ENCODE measurements at places on chromosomes 2 and 18. TPM values are rescaled to one million over a fixed set of nuclear protein-coding genes. Genes with fewer than 3 reads are reported as not detected.

Gene ONECUT2
- under 0.01 TPM for total RNA-seq

GRCh38 chr2:83844490-83844889 is 614.6 kb downstream of the SUCLG1 start:
- no peak for DNase-seq

DNA sequence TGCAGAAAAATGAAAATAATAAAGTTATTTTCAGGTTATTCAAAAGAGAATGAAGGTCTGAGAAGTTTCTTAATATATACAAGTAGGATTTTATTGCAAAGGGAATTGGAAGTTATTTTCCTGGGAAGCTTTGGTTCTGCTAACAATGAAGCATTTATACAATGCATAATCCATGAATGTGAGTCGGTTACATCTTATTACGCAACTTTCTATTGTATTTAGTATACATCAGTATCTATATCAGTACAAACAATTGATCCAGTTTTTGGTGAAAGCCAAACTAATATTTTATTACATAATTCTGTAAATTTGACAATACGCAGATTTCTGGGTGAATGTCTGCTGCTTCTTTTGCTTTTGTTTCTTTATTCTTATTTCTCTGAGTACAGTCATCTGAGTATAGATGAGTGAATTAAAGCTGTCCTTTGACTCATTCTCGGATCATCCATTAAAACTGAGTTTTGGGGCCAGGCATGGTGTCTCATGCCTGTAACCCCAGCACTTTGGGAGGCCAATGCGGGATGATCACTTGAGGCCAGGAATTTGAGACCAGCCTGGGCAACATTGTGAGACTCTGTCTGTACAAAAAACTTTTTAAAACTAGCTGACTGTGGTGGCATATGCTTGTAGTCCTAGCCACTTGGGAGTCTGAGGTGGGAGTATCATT is 108.5 kb downstream of the SOCS6 start:
- no peak for DNase-seq

- DNase-seq, result no peak
Measured at GRCh38 chr2:6846967-6847681, 18.6 kb downstream of the CMPK2 start.

Gene TEKT4
- 0.10 TPM for total RNA-seq

DNA sequence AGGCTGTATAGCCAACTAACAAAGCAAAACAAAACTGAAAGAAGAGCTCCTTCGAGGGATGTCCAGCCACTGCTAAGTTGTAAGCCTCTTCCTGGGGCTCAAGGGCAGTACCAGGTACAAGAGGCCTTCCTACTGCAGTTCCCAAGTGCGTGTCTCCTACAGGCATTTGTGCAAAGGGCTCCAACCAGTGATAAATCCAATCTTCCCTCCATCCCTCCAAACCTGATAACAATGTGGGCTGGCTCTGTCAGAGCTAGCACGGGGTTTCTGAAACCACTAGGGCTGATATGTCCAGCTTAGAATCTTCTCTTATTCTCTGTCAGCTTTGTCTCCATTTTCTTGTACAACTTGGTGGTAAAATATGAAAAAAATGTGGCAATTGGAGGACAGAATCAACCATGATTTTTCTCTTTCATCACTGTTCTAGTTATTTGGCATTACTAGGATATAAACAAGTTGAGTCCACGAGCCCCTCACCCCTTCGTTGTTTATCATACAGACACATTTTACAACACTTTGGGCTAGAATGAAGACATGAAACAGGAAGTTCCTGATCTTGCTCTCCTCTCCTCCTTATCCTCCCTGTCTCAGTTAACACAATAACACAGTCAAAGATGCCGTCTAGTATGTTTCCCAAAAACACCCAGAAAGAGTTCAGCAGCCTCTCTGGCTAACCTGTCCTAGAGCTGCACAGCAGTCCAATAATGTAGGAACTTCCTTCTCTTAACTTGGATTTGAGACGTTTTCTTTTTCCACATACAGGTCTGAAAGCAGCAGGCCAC is 35.4 kb upstream of the WIPF1 start:
- no peak for DNase-seq

DNA sequence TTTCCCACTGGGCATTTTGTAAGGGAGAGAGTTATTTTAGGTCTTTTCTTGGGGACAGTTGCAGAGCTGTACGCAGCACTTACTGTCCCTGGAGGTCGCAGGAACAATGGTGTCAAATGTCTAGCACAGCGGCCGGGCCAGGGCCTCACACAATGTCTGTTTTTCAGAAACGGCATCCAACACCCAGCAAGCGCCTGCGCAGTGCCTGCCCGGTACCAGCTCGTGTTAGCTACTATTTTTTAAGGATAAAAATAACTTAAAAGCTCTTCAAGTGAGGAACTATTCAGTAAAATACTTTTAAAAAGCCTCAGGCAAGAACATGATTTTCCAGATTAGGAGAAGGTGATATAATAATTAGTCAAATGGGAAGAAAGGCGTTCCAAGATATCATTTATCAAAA is 90.0 kb downstream of the MBP start:
- DNase-seq, result no peak

DNA sequence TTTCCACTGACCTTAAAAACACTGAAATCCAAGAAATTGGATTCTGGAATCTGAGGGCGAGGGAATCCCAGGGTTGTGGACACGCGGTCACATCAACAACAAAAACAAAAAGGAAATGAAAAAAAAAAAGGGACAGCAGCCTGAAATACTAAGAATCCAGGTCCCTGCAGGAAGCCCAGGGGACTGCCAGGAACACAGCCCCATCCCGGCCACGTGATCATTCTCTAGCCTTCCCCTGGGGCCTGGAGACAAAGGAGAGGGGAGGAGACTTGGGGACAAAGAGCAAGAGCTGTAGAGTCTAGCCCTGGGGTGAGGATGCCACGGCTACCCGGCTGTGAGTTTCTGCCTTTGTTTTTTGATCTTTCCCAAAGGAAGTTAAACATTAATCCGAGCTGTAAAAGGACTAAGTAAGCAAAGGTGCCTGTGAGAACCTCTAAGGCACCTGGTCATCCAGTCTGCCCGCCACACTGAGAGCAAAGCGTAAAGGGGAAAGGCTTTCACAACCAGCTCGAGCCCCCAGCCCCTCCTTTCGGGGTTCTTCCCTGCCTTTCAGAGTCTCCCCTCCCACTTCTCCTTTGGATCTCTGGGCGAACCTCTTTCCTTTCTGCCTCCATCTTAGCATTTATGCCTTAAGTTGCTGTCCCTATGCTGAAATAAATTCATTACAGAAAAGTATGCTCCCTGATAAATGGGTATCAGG is 57.9 kb upstream of the MSH2 start:
- DNase-seq, result peak; percentile 98

- no peak for DNase-seq
Measured at GRCh38 chr2:173202570-173202969, 126.9 kb downstream of the MAP3K20 start.

Gene CABLES1
- 4.7 TPM for total RNA-seq

- DNase-seq, result no peak
Measured at GRCh38 chr2:229598227-229598626, 116.1 kb downstream of the DNER start.

GRCh38 chr2:216837740-216838139 is 22.1 kb downstream of the TNP1 start:
- no peak for DNase-seq

Gene ERICH2
- total RNA-seq, result not detected

- DNase-seq, result no peak
Measured at GRCh38 chr2:18402-19271, 27.7 kb downstream of the FAM110C start.

DNA sequence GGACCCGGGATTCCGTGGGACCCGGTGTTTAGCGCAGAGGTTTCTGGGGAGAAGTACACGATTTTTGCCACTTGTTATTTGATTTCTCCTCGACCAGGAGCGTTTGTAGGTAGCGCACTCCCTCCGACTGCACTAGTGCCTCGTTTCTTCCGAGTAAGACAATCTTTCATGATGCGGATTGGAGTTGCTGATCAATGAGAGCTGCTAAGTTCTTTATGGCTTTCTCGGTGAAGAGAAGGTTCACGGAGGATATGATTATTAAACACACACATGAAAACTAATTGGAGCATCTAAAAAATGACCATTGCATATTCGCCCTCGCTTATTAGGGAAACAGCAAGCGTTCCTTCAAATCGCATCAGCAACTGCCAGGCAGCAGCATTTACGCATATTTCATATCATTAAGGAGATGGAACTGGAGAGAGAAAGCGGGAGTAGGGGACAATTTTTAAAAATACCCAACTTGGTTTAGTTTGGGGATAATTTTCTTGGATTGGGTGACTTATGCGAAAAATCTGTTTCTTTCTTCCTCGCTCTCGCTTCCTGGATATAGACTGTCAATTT is 616 bp downstream of the EML6 start:
- no peak for DNase-seq

DNA sequence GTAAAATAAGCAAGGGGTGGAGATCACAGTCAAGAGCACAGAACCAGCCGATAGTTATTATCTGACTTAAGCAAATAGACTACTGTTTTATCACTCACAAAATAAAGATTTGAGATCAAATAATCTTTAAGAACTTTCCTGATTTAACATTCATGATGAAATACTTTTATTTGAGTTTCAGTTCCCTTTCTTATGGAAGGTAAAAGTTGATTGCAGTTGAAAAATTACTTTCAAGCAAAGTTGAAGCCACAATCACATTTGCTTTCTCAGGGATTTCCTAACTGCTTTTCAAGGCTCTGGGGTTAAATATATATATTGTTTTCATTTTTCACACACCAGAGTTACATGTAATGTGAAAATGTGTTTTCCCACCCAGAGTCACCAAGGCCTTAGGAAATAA is 599.5 kb downstream of the KCNJ3 start:
- DNase-seq, result no peak

DNA sequence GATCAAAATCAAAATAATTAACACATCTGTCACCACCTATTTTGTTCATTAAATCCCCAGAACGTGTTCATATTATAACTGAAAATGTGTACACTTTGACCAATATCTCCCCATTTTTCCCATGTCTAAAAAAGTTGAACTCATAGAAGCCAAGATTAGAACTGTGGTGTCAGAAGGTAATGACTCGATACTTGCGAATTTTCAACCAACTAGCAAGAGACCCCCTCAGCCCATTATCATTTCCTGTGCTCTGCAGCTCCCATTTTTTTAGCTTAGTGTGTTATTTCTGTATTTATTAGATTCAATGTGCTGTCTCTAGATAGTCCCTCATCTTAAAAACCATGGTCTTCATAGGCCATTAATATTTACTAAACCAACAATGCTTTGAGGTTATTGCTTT is 248.7 kb upstream of the PIK3C3 start:
- no peak for DNase-seq

- DNase-seq, result no peak
Measured at GRCh38 chr18:33781429-33781828, 203.4 kb downstream of the ASXL3 start.

Gene ACKR3
- 0.35 TPM for total RNA-seq

GRCh38 chr2:98952966-98953365 is 16.9 kb upstream of the CRACDL start:
- DNase-seq, result no peak

GRCh38 chr2:2738276-2738675 is 407.2 kb upstream of the MYT1L start:
- DNase-seq, result no peak

DNA sequence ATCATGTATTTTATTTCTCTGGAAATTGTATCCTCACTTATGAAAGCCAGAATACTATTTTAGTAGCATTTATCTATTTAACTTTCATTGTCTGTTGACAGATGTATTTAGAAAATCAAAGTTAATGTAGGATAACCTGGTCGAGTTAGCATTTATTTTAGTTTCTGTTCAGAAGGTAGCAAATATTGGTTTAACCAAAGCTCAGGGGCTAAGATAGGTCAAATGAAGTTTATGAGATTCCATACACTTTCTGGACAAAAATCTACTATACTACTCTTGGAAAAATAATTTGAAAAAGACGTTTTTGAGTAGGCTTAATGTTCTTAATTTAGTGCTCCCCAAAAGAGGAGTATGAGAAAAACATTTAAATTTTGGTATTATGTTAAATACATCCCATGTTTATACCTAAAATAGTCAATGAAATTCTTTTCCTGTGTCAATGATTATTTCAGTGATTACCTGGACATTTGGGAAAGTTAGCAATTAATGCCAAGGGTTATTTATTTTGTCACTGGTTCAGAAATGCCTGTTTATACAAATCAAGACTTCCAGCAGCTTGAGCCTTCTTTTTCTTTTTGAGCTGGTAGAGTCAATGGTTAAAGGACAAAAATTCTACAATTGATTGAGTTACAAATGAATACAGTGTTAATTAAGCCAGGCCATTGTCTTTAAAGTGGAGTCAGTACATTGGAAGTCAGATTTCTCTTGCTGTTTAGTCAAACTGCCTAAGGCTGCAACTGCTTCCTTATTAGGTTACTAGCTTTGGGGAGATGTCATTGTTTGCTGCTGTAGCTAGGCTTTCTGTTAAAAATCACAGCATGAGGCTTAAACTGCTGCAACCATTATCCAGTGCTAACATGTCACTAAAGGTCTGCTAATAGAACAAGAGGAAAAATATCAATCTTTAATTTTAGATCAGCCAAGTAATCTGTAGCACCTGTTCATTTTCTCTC is 182.3 kb downstream of the CAMKMT start:
- peak; percentile 90 for DNase-seq

- DNase-seq, result no peak
Measured at GRCh38 chr18:48934723-48935432, 15.9 kb downstream of the SMAD7 start.

GRCh38 chr2:108866041-108866440 is 79.5 kb downstream of the CCDC138 start:
- DNase-seq, result no peak

DNA sequence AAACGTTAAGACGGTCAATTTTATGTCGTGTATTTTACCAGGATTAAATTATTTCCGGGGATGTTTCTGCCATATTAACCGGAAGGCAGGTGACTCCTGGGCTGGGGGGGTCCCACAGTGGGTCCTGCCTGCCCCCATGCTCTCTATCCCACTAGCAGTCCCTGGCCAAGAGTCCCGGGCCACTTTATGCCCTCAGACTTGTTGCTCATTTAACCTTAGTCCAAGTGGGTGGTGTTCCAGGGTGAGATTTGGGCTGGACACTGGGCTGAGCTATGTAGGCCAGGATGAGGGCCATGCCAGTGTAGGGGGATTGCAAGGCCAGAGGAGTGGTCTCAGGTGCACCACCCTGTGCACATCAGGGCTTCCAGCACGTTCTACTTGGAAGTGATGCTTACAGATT is 24.1 kb downstream of the TWIST2 start:
- no peak for DNase-seq

Gene FAM237A
- total RNA-seq, result not detected

DNA sequence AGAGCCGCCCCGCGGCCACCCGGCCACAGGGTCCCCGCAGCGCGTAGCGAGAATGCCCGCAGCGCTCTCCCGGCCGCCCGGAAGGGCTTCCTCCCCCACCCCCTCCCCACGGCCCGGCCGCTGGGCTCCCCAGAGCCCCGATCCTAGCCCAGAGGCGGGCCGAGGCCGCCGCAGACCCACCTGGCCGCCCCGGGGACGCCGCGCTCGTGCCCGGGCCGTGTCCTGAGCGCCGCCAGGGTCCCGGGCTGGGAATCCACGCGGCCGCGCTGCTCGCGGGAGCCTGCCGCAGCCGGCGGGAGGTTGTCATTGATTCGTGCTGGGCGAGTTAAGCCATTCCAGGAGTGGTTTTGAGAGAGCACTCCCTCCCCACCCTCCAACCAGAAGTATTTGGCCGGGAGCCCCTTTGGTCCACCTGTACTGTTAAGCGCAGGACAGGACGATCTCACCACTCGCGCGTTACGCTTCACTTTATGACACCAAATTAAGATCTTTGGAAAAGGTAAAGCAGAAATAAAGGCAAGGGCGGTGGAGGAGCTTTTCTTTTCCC is 206.4 kb upstream of the SMAD2 start:
- DNase-seq, result no peak

Data from renal cortical epithelial cell (primary cell).